ENCODE measurements at places on chromosomes 7 and 10.
A peak's percentile ranks its signal among the peaks of the same experiment; 100 is the strongest.

GRCh38 chr7:18638594-18639452 is 143.3 kb downstream of the HDAC9 start:
- no peak for DNase-seq

DNA sequence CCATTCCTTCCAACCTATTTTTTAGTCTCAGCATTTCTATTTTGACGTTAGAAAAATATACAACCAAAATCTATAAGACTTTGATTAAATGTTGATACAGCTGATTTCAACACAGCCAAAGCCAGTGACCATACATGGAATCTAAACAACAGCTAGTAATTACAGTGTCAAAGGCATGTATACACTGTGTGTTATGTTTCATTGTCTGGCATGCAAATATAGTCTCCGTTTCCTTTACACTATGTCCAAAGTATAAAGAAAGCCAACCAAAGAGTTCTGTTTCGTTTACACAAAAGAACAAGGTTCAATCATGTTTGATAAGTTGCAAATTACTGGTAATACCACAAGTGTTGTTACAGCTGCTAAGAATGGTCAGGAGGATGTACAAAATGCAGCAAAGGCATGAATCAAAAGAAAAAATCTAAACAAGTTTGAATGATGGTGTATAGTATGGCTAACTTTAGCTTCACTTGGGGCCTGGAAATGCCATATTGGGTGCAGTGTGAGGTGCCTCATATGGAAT is 268.3 kb upstream of the FERD3L start:
- DNase-seq: no peak

- DNase-seq: no peak
These were observed 166.1 kb downstream of the PRKAG2 start for GRCh38 chr7:151710646-151711434.

- peak; percentile 82 for DNase-seq
These were observed at the start of gene MUC3A for GRCh38 chr7:100949227-100949932. Gene MUC3A (plus strand): TSS chr7:100949534. CDS start chr7:100949625, 91 bp downstream.

GRCh38 chr7:69147631-69148030 is 450.6 kb upstream of the AUTS2 start:
- no peak for DNase-seq
